ENCODE measurements at places on chromosomes 12 and 14. TPM values are rescaled to one million over a fixed set of nuclear protein-coding genes. Genes with fewer than 3 reads are reported as not detected.

SMAGP gene
- total RNA-seq = 6.6 TPM

GPR65 gene
- total RNA-seq = not detected

NYNRIN gene
- total RNA-seq = 33.2 TPM

DBX2 gene
- not detected for total RNA-seq

AACS gene
- total RNA-seq = 29.3 TPM

SPTB gene
- not detected for total RNA-seq

TAS2R42 gene
- not detected for total RNA-seq

TMTC1 gene
- total RNA-seq = 30.9 TPM

CAPS2 gene
- 11.3 TPM for total RNA-seq

ZFC3H1 gene
- 31.7 TPM for total RNA-seq

CYP27B1 gene
- 0.26 TPM for total RNA-seq

B3GNT4 gene
- total RNA-seq = 1.4 TPM

TMPRSS12 gene
- total RNA-seq = not detected

AQP6 gene
- not detected for total RNA-seq

ZNF385A gene
- total RNA-seq = 3.2 TPM

KCNH3 gene
- 0.26 TPM for total RNA-seq

GAS2L3 gene
- total RNA-seq = 13.6 TPM

KLRC1 gene
- total RNA-seq = not detected

Data from epithelial cell of alveolus of lung (primary cell).